ENCODE measurements at places on chromosomes 6 and 20.
A peak's percentile ranks its signal among the peaks of the same experiment; 100 is the strongest.

DNA sequence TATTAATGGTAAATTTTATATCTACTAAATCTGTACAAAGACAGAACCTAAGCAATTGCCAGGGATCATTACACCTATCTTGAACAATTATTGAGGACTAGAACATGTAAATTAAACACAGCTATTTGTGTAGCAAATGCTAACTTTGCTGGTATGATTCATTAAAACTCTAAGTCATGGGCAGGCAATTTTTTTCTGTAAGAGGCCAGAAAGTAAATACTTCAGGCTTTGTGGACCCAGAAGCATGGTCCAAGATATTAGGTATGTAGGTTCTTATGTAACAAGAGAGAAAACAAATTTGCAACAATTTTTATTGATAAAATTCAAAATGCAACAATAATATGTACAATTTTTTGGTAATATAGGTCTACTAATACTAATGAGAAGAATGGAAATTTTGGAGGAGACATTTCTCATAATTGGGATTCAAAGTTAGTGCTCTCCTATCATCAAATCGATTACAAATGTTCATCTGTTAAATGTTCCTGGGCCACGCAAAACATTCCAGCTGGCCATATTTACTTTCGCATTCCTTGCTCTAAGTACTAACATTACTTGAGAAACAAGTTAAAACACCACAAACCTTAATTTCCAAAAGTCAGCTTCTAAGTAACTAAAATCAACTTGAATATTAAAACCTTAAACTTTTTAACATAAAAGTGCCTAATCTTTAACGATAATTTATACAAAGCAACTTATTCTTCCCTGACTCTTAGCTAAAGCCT lies 4.3 kb downstream of the TMEM30A start:
- DNase-seq, result no peak

DNA sequence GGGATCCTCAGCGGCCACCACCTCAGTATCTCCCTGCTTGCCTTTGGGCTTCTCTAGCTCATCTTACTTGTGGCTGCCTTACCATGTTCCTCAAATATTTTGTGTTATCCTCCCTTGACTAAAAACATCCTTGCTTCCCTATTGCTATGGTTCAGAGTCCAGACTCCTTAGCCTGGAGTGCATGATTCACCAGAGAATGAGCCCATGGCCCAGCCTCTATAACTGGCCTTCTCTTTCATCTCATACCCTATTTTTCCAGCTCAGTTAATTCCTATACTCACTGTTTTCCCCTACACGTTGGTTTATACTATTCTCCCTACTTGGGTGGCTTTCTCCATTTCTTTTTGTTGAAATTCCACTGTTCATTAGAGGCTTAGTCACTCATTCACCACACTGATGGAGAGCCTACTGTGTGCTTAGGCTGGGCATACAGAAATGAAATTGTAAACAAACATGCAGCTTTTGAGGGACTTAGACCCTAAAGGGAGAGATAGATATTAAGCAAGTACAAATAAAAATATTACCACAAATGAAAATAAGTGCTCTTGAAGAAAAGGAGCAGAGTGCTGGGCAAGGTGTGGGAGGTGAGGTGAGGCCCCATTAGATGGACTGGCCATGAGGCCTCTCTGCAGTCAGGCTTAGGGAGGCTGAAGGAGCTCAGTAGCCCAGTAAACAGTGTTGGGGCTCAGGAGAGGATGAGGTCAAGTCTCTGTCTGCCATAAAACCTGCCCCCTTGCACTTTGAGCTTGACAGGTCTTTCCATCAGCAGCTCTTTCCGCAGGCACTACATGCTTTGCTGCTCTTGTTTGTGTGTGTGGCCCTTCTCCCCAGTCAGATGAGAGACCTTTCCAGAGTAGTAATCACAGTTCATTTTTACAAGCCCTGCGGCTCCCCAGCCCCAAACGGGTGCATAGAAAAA lies 109.3 kb downstream of the TCP11 start:
- no peak for DNase-seq

GRCh38 chr6:117469356-117469755 lies 13.1 kb upstream of the DCBLD1 start:
- peak; percentile 52 for DNase-seq

GRCh38 chr6:66126358-66126757 lies 419.3 kb upstream of the EYS start:
- DNase-seq, result no peak

DNA sequence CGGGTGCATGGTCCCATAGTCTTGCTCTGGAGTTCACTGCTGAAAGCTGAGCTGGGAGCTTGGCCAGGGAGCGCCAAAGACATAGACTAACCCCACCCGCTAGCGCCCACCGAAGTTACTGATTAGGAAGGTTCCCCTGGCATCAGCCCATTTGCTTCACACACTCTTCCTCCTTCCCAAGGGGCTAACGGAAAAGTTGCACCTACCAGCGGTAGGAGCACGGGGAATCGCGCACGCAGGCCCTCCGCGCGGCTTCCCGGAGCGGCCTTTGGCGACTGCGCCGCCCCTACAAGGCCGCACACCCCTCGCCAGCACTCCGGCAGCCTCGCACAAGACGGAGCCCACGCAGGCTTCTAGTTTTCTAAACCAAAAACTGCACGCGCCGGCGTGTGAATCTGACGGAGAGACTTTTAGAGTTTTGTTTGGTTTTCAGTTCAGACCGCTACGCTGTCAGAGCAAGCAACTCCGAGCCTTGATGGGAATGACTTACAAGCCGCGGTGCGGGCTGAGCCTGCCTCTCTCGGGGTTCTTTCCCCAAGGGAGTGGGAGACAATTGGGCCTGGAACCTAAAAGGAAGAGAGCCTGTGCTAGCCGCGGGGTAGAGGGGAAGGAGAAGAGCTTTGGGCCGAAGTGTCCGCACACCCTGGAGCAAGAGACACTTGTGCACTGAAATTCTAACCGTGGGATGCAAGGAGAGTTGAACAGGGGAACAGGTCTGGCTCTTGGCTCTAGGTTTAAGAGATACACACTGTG lies 891 bp upstream of the POU3F2 start:
- DNase-seq, result no peak

- DNase-seq, result no peak
Measured at GRCh38 chr6:50889935-50890334, 71.3 kb downstream of the TFAP2B start.

DNA sequence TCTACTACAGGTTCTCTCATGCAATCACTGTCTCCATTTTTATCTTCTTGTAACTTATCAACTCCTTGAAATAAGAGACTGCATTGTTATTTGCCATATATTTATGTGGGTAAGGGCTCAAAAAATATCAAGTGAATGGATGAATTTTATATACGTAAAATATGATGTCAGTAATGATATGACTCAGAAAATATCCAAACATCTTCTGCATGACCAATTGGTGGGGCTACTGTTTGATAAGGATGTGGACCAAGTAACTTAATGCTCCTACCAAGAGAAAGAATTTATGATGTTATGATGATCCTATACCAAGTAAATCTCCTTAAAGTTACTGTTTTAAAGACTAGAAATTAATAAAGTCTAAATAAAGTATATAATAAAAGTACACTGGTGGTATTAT lies 103.7 kb downstream of the OGFRL1 start:
- no peak for DNase-seq

- no peak for DNase-seq
Measured at GRCh38 chr20:39974966-39975501, 714.0 kb downstream of the MAFB start.
